ENCODE measurements at places on chromosomes 16 and 17.
A peak's percentile ranks its signal among the peaks of the same experiment; 100 is the strongest.

DNA sequence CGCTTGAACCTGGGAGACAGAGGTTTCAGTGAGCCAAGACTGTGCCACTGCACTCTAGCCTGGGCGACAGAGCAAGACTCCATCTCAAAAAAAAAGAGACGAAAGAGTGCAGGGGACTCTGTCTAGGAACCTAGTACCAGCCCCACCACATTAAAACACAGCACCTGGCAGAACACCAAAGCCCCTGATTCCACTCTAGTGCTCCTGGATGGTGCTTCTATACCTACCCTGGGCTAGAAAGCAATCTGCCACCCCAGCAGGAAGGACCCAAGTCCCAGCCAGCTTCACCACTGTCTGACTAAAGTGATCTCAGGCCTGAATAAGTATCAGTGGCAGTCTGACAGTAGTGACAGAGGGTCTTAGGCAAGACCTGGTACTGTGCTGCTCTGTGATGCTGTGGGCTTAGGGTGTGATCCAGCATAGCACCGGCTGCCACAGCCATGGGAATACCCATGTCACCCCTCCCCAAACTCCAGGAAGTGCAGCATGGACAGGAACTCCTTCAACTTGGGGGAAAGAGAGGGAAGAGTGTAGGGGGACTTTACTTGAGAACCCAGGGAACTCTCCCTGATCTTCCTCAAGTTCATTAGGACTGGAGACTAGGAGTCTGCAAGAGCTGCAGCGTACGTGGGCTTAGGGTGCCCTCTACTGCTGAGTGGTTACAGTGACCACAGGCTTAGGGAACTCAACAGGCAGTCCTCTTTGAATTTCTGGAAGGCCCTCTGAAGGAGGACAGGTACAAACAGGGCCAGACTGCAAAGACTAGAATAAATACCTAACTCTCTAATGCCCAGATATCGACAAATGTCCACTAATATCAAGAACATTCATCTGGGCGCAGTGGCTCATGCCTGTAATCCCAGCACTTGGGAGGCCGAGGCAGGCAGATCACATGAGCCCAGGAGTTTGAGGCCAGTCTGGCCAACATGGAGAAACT, 30.0 kb upstream of the RNF43 start:
- peak; percentile 89 for DNase-seq

DNA sequence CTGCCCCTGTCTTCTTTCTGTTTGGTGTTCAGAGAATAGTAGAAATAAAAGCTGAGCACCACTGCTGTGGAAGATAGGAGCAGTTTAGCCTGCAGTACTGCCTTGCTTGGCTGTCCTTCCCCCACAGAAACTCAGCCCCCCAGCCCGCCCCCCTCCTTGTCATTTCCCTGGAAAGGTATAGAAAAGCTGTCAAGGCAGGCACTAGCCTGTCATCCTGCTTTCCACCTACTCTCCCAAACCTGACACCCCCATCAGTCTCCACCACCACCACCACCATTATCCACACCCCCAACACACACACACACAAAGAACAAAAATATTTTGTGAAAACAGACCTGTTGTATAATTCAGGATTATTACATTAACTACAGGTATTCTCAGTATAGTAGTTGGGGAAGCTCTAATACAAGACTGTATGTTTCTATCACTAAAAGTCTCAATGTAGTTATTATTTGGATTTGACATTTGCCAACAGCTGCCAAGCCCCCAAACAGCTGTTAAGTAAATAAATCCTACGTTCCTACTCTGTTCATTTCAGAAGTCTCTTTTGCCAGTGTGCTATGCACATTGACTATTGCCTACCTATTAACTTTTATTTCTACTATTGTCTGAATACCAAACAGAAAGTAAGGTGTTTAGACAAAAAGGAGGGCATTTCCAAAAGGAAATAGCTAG, 128.8 kb downstream of the CYB561 start:
- DNase-seq: no peak

- DNase-seq: peak; percentile 15
Observed at GRCh38 chr16:70467113-70467512, 12.7 kb downstream of the FCSK start.

DNA sequence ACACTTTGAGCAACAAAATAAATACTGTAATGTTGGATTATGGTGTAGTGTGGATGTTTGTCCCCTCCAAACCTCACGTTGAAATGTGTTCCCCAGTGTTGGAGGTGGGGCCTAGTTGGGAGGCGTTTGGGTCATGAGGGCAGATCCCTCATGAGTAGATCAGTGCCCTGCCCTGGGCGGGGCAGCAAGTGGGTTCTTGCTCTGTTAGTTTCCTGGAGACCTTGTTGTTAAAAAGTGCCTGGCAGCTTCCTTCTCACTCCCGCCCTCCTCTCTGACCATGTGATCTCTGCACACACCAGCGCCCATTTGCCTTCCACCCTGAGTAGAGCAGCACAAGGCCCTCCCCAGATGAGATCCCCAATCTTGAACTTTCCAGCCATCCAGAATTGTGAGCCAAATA, 67.7 kb downstream of the MPRIP start:
- no peak for DNase-seq

GRCh38 chr16:80887062-80887461, 82.7 kb upstream of the CDYL2 start:
- peak; percentile 50 for DNase-seq

GRCh38 chr17:61402978-61403800, 3.5 kb downstream of the TBX2 start:
- DNase-seq: peak; percentile 71

- DNase-seq: peak; percentile 75
Observed at GRCh38 chr16:87850009-87851006, 19.0 kb downstream of the SLC7A5 start.

- no peak for DNase-seq
Observed at GRCh38 chr16:78681743-78682142, 582.3 kb downstream of the WWOX start.

DNA sequence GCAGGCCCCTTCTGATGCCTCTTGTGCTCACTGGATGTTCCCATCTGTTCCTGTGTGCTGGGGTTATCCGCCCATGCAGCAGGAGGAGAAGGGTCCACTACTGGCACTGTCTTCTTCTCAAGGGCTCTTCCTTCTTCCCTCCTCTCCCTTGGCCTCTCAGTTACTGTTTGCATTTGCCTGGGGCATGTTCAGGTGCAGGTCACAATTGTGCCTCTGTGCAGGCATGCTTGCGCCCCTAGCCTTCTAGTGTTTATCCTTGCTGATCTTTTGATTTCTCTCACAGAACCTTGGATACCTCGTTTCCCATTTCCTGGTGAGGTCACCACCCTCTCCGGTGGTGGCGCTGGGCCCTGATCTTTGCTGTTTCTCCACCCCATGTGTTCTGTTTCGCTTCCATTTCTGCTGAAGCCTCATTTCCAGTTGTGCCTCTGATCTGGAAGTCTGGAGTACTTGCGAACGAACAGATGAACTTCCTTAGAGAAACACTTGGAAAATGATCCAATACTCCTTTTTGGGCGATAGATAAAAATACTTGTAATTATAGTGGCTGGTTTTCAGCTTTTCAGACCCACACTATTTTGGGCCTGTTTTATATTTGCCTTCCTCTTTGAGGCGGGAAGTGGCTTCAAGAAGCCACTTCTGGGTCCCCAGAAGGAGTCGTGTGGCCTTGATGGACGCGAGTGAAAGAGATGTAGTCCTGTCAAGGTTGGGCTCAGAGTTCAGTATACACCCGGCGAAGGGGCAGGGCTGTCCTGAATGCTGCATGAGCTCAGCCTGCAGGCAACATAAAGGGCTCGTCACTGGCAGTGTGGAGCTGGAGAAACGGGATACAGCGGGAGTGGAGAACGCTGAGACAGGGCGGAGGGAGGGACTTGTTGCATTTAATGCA, 312.9 kb downstream of the SNX29 start:
- peak; percentile 20 for DNase-seq

DNA sequence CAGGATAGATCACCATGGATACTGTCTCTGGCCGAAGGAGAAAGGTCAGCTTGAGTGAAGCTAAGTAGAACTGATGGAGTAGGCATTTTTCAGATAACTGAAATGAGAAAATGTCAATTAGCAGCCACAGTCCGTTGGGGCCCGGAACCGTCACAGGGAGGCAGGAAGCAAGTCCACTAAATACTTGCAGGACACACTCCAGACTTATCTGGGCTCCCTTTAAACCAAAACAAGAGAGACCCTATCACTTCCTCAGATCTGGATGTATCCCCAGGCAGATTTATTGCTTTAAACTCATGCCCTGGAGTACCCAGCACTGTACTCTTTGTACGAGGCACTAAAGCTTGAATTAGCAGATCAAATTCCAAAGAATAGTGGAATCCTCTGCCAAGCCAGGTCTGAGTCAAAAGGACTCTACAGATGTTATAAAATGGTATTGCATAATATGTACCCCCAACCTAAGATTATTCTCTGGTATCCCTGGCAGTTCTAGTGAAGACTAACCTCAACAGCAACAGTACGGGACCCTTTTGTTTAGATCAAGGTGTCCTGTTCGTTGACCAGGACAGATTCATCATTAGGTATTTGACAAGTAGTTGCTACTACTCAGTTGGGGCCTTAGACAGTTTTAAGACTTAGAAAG, 8.1 kb downstream of the ZP2 start:
- DNase-seq: peak; percentile 28

GRCh38 chr16:58970775-58971174, 236.7 kb upstream of the GOT2 start:
- DNase-seq: no peak

GRCh38 chr17:11618861-11619566, 20.7 kb downstream of the DNAH9 start:
- DNase-seq: no peak

DNA sequence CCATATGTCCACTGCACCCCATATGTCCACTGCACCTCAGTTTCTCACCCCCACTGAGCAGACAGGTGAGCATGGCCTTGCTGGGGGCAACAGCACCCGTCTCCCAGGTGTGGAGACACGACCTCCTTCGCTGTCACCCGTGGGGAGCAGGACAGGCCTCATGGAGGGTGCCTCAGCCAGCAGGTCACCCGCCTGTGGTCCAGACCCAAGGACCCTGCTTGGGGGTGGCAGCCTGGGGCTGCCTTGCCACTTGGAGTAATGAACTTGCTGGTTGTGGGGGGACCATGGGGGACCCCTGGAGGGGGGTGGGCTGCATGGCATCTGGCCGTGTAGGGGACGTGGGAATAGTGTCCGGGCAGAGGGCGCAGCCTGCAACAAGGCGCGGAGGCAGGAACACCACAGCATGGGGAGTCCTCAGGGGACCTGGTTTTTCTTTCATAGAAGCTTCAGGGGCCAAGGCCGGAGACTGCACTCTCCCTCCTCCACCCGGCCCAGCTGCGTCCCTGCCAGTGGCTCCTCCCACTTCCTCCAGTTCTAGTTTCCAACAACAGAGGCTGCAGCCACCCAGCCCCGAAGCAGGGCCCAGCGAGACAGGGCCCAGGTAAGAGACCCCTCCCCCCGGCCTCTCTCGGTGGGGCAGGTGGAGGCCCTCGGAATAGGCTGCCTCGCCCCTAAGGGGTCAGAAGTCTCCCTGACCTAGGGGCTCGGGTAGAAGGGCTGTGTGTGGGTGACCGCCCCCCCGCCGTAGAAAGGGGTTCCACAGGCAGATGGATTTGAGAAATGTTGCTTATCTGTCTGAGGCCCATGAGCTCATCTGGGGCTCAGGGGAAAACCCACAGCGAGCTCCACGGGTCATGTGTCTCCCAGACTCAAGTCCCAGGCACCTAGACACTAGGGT, at the start of gene NHLRC4:
NHLRC4 (plus strand) TSS at position 531 of the 898 bp plus-strand sequence. CDS start 1,043 bp downstream, outside the sequence.
- peak; percentile 82 for DNase-seq

GRCh38 chr17:75456417-75457046, at the start of gene TMEM94:
Gene TMEM94 (plus strand): TSS chr17:75456635. CDS start chr17:75471906, 15,271 bp downstream.
- DNase-seq: peak; percentile 99

GRCh38 chr17:78414178-78415162, 36.0 kb downstream of the PGS1 start:
- DNase-seq: peak; percentile 51

DNA sequence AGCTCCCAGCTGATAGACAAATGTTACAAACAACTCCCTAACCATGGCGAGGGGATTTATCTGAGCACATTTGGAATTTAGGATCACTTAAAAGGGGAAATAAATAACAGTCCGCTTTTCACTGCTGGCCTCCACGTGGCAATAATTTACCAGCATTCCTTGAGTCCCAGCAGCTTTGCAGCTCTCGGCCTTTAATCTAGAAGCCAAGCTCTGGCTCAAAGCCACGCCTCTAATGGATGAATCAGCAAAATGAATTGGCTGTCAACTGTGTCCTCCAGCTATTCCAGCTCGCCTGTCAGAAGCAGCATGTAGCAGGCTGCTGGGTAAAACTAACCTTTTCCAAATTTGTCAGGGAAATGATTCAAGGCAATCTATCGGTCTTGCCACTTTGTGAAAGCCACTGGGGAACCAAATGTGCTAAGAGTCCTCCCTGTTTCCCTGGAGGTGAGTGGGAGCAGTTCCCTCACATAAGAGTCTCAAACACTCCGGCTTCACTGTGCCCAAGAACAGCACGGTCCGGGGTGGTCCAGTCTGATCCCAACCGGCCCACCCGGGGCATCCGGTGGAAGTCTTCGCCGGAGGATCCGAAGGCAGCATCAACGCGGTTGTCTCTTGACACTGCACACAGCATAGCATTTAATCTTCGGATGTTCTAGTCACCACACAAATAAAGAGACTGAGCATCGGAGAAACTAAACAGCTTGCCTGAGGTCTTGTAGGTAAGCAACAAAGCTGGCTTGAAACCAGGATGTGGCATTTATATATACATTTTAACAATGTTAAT, 143.3 kb downstream of the PARN start:
- peak; percentile 83 for DNase-seq

DNA sequence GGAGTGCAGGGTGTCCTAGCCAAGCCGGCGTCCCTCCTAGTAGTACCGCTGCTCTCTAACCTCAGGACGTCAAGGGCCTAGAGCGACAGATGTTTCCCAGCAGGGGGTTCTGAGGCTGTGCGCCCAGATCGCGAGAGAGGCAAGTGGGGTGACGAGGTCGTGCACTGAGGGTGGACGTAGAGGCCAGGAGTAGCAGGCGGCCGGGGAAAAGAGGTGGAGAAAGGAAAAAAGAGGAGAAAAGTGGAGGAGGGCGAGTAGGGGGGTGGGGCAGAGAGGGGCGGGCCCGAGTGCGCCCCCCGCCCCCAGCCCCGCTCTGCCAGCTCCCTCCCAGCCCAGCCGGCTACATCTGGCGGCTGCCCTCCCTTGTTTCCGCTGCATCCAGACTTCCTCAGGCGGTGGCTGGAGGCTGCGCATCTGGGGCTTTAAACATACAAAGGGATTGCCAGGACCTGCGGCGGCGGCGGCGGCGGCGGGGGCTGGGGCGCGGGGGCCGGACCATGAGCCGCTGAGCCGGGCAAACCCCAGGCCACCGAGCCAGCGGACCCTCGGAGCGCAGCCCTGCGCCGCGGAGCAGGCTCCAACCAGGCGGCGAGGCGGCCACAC, at the start of gene MMP2:
MMP2 (plus strand) TSS at position 372 of the 603 bp plus-strand sequence. CDS start 282 bp downstream, outside the sequence.
- DNase-seq: no peak

Data from DMS53 (cell line).